Stimulated activated CD8-positive, alpha-beta memory T cell treated with anti-CD3 and anti-CD28 coated beads, Interleukin-7, amount 100 ng/mL, for 24 hours (primary cell): ENCODE measurements at places on chromosomes 13 and 19.

- DNase-seq: no peak
Measured at GRCh38 chr19:14779151-14779550, 791 bp upstream of the ADGRE2 start.

GRCh38 chr19:18603958-18604819 is 2.4 kb downstream of the CRLF1 start:
- DNase-seq: no peak

- no peak for DNase-seq
Measured at GRCh38 chr13:22589880-22590279, 590.9 kb upstream of the SGCG start.

GRCh38 chr19:52963247-52963618 is 552 bp upstream of the ZNF816 start:
- no peak for DNase-seq

- no peak for DNase-seq
Measured at GRCh38 chr19:54462655-54463530, 685 bp downstream of the LENG9 start.

DNA sequence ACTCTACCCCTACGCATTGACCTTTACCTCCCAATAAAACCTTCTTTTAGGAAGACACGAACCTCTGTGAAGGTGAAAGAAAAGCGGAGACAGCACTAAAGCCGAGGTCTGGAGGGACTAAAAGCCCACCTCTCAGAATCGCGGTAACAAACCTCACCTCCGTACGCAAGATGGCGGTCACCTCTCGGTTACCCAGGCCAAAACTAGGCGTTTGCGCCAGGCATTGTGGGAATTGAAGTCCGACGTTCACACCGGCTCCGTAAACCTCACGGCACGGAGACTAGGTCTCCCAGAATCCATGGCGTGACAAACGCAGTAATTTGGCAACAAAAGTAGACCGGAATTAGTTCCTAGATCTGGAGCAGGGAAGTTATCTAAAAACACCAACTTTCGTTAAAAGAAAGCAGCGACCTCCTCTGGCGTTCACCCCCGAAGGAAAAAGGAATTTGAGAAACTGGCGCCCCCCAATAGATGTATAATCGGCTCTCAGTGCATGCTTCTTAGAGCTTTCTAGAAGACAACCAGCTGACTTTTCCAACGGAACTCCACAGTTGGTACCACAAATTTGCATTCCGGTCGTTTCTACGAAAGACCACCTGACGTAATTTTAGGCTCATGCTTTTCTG is at the start of gene N4BP2L2:
Gene N4BP2L2, minus strand, starts transcription at position 175 of the 626 bp plus-strand sequence. CDS start 1,768 bp downstream, outside the sequence.
- peak; percentile 80 for DNase-seq

- no peak for DNase-seq
Measured at GRCh38 chr13:78958006-78958405, 299.1 kb upstream of the OBI1 start.

DNA sequence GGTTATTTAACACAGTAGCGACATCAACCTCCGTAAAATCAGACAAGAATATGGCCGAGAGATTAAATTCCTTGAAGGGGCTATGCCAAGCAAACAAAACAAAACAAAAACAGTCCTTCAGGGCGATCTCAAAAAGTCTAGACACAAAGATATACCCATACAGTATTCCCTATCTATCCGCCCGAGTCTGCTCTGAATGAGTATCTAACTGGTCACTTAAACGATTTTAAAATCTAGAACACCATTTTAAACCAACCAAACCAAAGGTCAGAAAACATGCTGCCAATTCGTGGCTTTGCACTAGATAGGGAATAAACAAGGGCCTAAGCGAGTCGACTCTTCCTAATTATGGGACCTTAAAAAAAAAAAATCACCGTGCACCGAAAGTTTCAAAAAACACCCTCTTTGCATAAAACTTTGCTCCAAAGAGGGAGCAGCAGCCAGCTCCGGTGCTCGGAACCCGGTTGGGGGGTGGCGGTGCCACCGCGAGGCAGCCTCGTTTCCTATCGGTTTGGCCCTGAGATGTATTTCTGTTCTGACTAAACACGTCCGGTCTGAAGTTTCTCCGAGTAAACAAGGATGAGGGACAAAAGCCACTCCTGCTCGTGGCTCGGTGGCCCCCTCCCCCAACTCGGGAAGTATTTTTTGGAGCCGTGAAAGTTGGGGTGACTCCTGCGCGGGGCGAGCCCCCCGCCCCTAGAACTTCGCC is 1.8 kb downstream of the HMGB1 start:
- peak; percentile 48 for DNase-seq

- no peak for DNase-seq
Measured at GRCh38 chr13:60583196-60583888, 186.3 kb downstream of the TDRD3 start.

- no peak for DNase-seq
Measured at GRCh38 chr13:27578121-27579030, 42.0 kb downstream of the LNX2 start.

- no peak for DNase-seq
Measured at GRCh38 chr13:99959127-99959539, 12.4 kb downstream of the ZIC5 start.

DNA sequence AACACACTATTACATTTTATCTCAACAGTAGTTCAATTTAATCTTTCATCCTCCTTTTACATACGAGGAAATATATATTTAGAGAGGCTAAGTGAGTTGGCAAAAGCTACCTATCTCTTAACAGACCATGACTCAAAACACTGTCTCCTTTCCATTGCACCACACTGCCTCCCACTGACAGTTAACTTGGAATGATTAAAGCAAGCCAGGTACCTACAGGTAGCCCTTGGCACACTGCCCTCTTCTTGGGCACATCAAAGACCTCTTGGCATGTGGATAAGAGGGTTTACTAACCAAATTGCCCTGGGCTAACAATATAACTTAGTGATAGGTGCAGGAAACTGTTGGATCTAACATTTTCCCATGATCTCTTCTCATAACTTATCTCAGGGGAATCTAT is 1.8 kb downstream of the ABHD13 start:
- DNase-seq: no peak

DNA sequence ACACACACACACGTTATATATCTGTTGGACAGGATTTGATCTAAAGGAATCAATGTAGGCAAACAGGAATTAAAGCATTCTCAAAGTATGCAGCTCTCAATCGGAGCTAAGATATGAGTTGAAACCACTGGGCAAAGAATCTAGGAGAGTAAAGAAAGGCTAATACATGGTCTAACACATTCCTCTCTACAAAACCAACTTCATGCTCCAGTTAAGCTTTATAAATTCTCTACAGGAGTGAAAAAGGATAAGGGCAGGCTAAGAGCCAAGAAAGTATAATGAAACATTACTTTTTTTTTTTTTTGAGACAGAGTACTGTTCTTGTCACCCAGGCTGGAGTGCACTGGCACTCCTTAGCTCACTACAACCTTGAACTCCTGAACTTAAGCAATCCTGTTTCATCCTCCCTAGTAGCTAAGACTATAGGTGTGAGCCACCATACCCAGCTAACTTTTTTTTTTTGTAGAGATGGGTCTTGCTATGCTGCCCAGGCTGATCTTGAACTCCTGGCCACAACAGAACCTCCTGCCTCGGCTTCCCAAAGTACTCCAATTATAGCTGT is 10.6 kb downstream of the FBXL3 start:
- DNase-seq: no peak

- no peak for DNase-seq
Measured at GRCh38 chr19:33997690-33998089, 174.6 kb upstream of the LSM14A start.

GRCh38 chr13:50589139-50589538 is 254.4 kb downstream of the DLEU7 start:
- no peak for DNase-seq

DNA sequence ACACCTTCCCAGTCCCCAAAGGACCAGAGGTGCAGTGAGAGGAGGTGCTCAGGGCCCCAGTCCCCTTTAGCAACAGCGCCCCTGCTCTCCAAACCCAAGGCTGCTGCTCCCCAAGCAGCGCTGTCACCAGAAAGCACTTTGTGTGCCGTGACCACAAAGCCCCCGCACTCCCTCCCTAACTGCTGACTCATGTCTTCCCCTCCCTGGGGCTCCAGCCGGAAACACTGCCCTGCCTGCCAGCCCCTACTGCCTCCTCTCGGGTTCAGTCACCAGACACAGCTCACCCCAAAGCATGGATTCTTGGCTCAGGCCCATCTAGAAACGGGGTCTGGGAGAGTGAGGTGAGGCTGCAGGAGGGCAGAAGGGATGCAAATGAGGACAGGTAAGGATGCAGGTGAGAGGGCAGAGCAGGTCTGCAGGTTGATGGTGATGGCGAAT is 4.9 kb upstream of the TNFSF14 start:
- peak; percentile 84 for DNase-seq

- DNase-seq: no peak
Measured at GRCh38 chr13:76538004-76538403, 348.2 kb downstream of the KCTD12 start.

GRCh38 chr19:38647966-38648768 is 718 bp downstream of the ACTN4 start:
- DNase-seq: no peak

DNA sequence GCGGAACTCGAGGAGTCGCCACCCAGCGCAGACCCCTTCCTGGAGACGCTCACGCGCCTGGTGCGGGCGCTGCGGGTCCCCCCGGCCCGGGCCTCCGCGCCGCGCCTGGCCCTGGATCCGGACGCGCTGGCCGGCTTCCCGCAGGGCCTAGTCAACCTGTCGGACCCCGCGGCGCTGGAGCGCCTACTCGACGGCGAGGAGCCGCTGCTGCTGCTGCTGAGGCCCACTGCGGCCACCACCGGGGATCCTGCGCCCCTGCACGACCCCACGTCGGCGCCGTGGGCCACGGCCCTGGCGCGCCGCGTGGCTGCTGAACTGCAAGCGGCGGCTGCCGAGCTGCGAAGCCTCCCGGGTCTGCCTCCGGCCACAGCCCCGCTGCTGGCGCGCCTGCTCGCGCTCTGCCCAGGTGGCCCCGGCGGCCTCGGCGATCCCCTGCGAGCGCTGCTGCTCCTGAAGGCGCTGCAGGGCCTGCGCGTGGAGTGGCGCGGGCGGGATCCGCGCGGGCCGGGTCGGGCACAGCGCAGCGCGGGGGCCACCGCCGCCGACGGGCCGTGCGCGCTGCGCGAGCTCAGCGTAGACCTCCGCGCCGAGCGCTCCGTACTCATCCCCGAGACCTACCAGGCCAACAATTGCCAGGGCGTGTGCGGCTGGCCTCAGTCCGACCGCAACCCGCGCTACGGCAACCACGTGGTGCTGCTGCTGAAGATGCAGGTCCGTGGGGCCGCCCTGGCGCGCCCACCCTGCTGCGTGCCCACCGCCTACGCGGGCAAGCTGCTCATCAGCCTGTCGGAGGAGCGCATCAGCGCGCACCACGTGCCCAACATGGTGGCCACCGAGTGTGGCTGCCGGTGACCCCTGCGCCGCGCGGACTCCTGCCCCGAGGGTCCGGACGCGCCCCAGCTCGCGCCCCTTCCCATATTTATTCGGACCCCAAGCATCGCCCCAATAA is 2.3 kb downstream of the AMH start:
- DNase-seq: no peak

DNA sequence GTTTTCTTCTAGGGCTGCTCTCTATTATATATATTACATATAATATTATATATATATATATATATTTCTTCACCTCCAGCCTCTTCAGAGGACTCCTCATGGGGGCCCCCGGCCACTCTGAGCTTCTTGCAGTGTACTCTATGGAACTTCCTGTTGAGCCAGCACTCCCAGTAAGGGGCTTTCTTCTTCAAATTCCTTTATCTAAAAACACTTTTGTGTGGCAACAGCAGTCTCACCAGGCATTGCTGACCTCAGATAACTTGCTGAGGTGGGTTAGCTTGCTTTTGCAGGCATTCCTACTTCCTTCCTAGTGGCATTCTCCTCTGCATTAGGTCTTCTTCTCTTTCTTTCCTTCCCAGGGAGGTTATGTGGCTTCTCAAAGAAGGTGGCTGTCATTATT is 381.5 kb downstream of the MYO16 start:
- no peak for DNase-seq

- no peak for DNase-seq
Measured at GRCh38 chr13:106132216-106132615, 403.2 kb downstream of the EFNB2 start.

- no peak for DNase-seq
Measured at GRCh38 chr19:17846146-17846545, 1.6 kb downstream of the JAK3 start.

DNA sequence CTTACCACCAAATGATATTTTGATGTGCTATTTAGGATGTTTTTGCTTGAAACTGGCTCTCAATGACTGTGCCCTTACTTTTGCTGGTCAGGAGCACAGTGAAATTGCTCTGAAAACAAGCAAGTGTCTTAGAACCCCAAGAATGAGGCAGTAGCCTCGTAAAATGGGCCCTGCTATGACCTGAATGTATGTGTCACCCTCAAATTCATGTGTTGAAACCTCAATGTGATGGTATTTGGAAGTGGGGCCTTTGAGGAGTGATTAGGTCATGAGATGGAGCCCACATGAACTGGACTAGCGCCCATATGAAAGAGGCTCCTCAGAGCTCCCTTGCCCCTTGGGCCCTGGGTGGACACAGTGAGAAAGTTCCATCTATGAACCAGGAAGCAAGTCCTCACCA is 155.2 kb downstream of the ZIC5 start:
- no peak for DNase-seq

- DNase-seq: no peak
Measured at GRCh38 chr13:25756912-25757311, 294.9 kb downstream of the SHISA2 start.

DNA sequence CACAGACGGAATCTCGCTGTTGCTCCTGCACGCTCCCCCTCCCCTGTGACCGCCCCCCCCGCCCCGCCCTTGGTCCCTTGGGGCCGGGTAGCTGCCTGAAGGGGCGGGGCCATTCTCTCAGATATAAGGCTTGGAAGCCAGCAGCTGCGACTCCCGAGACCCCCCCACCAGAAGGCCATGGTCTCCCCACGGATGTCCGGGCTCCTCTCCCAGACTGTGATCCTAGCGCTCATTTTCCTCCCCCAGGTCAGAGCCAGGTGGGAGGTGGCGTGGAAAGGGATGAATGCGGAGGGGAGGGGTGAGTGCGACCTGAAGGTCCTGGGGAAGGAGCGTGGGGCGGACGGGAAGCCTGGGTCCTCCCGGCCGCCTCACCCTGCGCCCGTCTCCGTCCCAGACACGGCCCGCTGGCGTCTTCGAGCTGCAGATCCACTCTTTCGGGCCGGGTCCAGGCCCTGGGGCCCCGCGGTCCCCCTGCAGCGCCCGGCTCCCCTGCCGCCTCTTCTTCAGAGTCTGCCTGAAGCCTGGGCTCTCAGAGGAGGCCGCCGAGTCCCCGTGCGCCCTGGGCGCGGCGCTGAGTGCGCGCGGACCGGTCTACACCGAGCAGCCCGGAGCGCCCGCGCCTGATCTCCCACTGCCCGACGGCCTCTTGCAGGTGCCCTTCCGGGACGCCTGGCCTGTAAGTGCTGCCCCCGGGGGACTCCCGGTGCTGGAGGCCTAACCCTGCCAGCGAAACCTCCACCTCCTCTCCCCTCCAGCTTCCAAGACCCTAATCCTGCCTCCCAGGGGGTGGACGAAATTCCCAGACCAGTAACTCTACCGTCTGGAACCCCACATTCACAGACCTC is at the start of gene DLL3:
Gene DLL3, plus strand, starts transcription at position 150 of the 845 bp plus-strand sequence. Its CDS starts 28 bp downstream, at position 178.
- no peak for DNase-seq
